ENCODE measurements at places on chromosomes 1 and 21. TPM values are rescaled to one million over a fixed set of nuclear protein-coding genes. Genes with fewer than 3 reads are reported as not detected.

Gene CFHR5
- not detected for total RNA-seq

DNA sequence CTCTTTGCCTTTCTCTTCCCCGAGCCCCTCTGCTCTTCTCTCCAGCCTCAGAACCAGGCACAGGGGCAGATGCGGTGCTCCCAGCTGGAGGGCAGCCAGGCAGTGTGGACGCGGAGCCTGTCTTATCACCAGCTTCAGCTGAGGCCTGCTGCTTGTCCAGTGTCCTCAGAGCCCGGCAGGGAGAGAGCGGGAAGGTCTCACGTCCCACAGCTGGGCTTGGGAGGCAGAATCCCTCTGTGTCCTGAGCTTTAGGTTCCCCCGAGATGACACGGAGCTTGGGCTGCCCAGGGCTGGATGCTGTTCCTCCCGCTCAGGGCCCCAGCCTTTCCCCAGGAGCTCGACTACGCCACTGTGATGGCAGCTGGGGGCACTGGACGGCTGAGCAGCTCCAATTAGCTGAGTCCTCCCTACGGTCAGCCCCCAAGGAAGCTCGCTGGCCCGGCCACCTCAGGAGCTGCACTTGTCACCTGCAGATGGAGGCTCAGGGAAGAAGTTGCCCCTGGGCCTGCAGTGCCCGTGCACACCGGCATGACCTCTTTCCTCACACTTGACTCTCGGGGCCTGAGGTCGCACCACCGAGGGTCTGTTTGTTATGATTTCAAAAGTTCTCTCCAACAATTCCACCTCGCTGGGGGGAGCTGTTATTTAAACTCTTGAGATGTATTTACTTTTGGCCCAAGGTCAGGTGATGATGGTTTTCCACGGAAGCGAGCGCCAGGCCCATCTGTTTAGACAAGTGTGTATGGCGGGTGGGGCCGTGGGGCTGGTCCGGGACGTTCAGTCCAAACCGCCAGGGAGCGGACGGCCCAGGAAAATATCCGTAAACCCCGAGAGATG, 127.3 kb downstream of the SIK1 start:
- no peak for DNase-seq

DNA sequence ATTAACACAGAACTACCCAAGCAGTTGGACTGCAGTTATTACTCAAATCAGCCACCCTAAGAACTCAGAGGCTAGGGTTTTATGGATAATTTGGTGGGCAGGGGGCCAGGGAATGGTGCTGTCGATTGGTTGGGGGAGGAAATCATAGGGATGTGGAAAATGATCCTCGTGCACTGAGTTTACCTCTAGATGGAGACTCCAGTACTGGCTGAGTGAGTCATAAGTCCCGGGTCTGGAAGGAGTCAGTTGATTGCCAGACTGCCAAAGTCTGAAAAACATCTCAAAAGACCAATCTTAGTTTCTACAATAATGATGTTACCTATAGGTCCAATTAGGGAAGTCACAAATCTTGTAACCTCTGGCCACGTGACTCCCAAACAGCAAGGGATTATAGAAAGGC, 257.5 kb upstream of the PRMT6 start:
- DNase-seq: no peak

DNA sequence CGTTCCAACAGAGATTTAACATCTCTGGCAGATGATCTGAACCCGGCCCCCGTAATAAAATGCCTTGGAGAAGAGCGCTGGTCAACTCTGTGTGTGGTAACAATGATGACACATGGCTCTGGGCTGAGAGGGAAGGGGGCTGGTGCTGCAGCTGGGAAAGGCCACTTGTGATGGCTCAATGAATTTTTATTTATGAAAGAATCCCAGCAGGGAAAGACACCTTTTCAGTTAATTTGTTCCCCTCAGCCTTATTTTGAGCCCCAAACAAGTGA, 59.4 kb downstream of the SYT6 start:
- DNase-seq: no peak

GRCh38 chr1:234647245-234647644, 37.3 kb upstream of the IRF2BP2 start:
- no peak for DNase-seq
